ENCODE measurements at places on chromosomes 5 and 9. TPM values are rescaled to one million over a fixed set of nuclear protein-coding genes. Genes with fewer than 3 reads are reported as not detected.
A peak's percentile ranks its signal among the peaks of the same experiment; 100 is the strongest.

DNA sequence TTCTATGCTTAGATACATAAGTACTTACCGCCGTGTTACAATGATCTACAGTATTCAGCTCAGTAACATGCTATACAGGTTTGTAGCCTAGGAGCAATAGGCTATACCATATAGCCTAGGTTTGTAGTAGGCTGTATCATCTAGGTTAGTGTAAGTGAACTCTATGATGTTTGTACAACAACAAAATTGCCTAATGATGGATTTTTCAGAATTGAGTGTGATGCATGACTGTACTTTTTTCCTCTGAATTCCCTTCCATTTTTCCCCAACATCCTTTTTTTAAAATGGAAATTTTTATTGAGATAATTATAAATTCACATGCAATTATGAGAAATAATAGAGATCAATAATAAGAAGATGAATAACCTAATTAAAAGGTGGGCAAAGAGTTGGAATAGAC, 67.9 kb upstream of the TNFSF8 start:
- no peak for DNase-seq

GRCh38 chr5:112616812-112617547, 120.7 kb upstream of the APC start:
- no peak for DNase-seq

GRIN3A gene
- total RNA-seq: not detected

TSPAN17 gene
- total RNA-seq: 42.6 TPM

CCDC187 gene
- total RNA-seq: 0.56 TPM

DNA sequence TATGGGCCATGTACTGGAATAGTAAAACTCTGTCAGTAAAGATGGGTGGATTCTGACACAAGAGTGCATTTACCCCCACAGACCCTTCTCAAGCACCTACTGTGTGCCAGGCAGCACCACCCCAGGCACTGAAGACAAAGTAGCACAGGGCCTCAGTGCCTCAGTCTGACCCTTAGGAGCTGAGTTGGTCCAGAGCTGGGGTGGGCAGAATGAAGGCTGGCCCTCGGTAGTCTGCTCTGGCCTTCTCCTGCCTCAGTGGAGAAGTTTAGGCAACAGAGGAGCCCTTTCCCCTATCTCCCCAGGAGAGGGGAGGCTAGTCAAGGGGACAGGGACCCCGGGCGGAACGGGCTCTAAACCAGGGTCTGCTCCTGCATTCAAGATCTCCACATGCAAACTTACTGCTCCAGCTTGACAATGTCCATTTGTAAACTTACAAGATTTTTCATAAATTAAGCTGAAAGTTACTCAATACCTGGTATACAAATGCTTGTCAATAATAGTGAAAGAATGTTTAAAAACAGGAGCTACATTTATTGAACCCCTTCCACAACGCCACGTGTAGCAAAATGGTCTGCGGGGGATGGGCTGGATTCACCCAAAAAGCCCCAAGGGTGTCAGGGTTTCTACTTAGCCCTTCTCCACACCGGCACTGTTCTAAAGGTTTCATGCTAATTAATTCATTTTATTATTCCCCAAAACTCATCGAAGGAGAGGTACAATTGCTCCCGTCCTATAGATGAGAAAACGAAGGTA, 1.5 kb downstream of the VDAC1 start:
- no peak for DNase-seq

DNA sequence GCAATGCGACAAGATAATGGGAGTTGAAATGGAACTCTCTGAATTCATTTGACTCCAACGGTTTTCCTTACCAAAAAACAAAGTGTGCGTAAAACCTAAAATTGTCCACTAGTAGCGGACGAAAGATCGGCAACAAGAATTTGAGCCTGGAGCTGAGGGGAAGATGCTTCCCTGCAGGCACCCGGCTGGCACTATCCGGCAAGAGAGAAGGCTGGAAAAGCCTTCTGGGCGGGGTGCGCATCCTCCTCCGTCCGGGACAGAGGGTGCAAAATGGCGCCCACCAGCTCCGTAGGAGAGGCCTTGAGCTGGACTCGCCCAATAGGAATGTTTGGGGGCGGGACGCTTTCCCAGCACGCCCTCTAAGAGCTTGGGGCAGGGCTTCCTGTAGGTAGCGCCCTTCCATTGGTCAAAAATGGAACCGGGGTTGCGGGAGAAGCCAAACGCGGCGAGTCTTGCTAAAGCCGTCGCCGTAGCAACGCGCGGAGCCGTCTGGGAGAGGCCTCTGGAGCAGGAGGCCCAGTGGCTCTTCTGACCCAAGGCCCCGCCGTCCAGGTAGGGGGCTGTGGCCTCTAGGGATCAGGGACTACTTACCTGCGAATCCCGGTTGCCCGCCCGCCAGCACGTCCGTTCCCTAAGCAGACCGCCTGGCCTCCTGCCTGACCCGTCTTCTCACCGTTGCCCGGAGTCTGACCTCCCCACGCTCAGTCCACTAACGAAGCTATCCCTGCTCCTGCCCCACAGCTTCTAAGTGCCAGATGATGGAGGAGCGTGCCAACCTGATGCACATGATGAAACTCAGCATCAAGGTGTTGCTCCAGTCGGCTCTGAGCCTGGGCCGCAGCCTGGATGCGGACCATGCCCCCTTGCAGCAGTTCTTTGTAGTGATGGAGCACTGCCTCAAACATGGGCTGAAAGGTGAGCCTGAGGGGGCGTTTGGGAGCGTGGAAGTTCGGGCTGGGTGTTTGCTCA, 9.2 kb downstream of the RUFY1 start:
- DNase-seq: peak; percentile 99

GRCh38 chr9:104144336-104144735, 50.2 kb downstream of the SMC2 start:
- no peak for DNase-seq

FOXD4 gene
- total RNA-seq: 1.5 TPM

TMC1 gene
- not detected for total RNA-seq

TRAF1 gene
- 7.5 TPM for total RNA-seq

ROPN1L gene
- 1.3 TPM for total RNA-seq

- DNase-seq: no peak
Observed at GRCh38 chr9:21153336-21154017, 11.8 kb upstream of the IFNW1 start.

DNA sequence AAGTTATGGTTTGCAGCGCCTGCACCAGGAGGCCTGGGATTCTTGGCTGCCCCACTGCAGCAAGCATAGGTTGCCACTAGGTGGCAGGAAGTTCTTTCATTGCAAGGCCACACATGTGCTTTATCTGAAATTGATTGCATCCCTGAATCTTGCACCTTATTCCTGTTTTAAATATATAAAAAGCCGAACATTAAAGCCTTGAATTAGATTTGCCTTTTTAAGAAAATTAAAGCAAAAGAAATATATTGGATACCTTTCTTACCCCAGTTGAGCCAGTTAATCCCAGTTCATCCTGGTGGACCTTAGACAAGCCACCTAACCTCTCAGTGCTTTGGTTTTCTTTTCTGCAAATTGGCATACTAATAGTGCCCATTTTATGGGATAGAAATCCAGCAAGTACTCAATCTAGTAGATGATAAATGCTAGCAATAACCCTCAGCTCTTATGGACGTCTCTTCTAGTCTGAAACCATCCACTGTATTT, 6.3 kb upstream of the TRMT10B start:
- DNase-seq: peak; percentile 70

MEGF10 gene
- total RNA-seq: 8.2 TPM

DNA sequence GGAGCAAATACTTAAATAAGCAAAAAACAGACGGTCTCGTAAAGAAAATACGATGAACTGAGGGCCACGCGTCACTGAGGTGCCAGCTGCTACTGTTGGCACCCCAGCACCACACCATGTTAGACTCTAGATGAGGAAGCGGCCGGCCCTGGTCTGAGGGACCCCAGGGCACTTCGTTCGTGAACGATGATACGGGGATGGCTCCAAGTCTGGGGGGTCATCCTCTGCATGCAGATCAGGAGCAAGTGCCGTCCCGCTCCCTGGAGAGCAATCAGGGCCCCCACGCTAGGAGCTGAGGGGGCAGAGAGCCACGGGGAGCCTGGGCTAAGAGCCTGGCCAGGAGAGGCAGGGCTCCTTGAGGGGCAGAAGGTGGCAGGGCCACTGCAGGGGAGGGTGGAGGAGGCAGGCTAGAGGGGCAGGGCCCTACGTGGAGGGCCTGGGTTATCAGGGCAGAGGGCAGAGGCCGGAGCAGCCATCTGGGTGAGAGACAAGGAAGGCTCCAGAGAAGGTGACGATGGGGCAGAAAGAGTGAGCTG, 24.1 kb downstream of the SARDH start:
- DNase-seq: no peak

COX7C gene
- 815 TPM for total RNA-seq

GRCh38 chr9:37951671-37952449, 47.9 kb upstream of the SLC25A51 start:
- DNase-seq: no peak

NRARP gene
- 16.5 TPM for total RNA-seq

- peak; percentile 19 for DNase-seq
Observed at GRCh38 chr9:97593960-97594359, 39.2 kb downstream of the TSTD2 start.

PAXX gene
- total RNA-seq: 94.6 TPM

DNA sequence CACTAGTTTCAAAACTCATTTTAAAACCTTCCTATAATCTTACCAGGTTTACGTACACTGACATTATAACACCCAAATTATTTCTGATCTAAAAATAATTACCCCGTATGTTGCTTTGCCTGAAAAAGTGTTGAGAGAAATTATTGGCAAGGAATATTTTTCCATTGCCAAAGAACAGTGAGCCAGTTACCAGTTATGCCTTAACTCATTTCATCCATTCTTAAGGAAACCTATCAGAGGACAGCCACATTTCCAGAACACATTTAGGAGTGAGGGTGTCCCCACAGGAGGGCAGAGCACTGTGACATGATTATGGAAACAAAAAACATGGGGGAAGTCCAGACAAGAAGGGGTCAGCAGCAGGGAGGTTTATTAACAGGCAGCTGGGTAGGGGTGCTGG, 52.2 kb downstream of the GABBR2 start:
- no peak for DNase-seq

ARL10 gene
- total RNA-seq: 29.5 TPM

SLC34A1 gene
- total RNA-seq: not detected

DNA sequence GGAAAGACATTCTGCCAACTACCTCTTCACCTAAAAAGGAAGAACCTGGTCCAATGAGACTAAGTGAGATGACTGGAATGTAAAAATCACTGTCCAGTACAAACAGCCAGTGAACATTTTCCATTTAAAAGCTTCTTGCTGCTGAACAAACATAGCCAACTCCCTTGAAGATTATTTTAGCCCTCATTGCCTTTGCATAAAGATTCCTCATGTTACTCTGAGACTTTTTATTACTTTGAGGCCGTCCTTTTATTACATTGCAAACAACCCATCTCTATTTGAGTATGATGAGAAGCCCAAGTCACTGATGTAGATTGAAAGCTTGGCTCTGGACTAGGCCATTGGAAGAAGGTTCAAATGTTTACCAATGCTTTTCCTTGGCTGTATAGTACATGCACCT, 649.8 kb downstream of the CETN3 start:
- DNase-seq: no peak

F2R gene
- 13.4 TPM for total RNA-seq

PIP5KL1 gene
- 1.7 TPM for total RNA-seq

DNA sequence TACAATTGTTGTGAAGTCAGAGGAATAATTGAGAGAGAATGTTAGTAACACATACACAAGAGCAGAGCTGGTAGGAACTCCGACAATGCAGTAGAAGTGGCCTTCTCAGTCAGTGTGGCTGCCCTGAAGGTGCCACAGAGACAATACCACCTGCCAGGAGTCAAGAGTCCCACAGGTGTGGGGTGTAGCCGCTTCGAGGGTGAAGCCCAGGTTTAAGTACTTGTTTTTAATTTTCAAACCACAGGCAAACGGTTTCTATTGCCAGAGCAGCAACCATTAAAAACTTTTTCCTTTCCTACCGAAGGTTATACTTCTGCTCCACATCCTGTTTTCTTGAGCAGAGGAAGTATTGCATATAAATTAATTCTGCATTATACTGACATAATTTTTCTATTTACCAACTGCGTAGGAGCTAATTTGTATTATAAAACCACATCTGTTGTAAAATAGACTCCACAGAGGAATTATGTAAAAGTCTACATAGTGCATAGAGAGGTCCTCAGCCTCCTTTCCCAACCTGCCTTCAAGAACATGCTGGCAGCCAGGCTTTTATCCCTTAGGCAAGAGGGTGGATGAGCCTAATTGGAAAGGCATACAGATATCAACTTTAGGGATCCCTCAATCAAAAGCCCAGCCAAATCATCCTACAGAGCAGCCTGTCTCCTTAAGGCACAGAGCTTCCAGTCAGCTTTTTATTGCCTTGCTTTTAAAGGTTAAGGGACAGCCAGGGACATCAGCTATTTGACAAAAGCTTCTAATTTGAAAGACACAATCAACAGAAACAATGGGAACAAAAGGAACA, 12.9 kb upstream of the ACTBL2 start:
- no peak for DNase-seq

MSMP gene
- total RNA-seq: not detected

GRCh38 chr5:125969011-125969813, 454.0 kb upstream of the GRAMD2B start:
- DNase-seq: no peak

C5orf58 gene
- total RNA-seq: not detected

- DNase-seq: no peak
Observed at GRCh38 chr9:94147776-94148175, 63.5 kb downstream of the PTPDC1 start.

GRCh38 chr9:134410071-134410834, 84.0 kb downstream of the RXRA start:
- no peak for DNase-seq

DNA sequence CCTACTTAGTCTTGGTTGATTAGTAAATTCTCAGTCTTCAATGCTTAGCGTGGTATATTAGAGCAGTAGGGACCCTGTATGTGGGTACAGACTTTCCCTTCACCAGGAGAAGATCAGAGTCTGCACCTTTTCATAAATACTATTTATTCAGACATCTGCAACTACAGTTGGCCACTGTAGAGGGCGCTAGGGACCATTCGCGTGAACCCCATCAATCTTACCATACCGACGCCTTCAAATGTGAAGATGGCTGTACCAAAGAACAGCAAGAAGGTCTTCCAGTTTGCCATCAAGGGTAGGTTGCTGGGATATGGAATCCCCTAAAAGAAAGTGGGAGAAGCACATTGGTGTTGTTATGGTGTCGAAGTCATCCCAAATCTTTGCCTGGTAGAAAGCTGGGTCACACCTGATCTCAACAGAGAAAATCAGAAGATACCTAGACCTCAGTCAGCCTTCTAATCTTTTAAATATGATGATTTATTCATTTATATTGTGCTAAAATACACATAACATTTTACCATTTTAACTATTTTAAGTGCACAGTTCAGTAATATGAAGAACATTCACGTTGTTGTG, 19.1 kb downstream of the SLC36A3 start:
- no peak for DNase-seq

GRCh38 chr5:65695162-65695755, 26.6 kb downstream of the SGTB start:
- no peak for DNase-seq

GRCh38 chr5:177457852-177458681, 11.5 kb downstream of the PRR7 start:
- DNase-seq: no peak

DNA sequence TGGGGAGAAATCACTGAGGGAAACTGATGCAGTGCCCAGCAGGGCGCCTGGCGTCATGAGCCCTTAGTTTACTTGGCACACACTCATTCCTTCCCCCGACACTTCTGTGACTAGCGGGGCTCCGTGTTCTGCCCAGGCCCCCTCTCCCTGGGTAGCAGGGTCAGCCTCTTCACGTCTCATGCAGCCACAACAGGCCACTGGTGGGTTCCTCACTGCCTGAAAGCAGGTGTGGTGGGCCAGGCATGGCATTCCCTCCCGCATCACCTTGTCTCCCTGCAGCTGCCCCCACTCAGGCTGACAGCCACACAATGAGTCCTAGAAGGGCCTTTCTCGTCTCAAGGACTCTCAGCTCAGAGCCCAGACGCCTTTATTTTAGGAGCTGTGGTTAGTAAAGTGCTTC, 51.1 kb upstream of the CPLX2 start:
- no peak for DNase-seq

Measured in cardiac muscle cell (in vitro differentiated cells and primary cell).